Activated naive CD8-positive, alpha-beta T cell treated with anti-CD3 and anti-CD28 coated beads for 36 hours (primary cell): ENCODE measurements at places on chromosomes 1 and 21.

GRCh38 chr1:54653036-54653435, 11.4 kb downstream of the MROH7 start:
- DNase-seq: no peak

DNA sequence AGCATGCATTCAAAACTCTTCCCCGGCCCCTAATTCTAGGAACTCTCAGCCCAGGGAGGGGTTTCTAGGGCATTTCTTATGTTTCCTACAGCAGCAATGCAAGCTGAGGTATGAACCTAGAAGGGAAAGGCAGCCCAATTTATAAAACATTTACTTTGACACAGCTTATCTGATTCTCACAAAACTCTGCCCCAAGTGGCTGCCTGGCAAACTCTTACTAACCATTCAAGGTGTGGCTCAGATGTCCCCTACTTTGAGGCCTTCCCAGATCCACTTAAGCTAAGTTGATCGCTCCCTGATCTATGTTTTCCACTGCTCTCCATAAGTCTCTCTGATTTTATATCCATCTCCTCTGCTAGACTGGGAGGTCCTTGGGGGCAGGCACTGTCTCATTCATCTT, 35.4 kb downstream of the AK2 start:
- no peak for DNase-seq

DNA sequence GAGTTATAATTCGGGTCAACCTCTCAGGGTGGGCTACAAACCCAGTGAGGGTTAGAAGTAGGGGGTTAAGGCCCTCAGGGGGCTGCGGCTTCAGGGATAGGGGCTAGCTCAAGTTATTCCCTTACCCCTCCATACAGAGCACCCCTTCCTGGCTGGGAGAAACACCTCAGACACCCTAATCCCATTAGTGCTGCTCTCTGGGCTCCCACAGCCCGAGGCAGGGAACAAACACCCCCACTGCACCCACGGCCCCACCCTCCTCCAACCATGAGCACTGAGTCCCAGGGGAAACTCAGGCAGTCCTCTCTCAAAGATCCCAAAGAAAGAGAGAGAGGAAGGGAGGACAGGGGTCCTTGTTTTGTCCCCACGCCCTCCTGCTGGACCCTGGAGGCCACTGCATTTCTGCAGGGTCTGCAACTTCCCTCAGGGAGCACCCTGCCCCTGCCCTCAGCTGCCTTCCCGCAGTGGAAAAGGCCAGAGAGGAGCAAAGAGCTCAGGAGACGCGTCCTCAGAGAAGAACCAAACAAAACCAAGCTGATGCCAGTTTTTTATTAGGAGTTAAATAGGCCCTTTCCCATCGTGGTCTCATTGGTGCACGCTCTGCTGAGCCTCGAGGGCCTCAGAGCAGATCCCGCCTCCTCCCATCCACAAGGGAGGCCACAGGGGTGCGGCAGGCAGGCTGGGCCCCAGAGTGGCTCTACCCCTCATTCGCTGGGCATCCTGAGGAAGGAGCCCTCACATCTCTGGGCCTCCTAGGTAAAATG, 1.4 kb upstream of the S100A4 start:
- no peak for DNase-seq

GRCh38 chr1:165316153-165316772, 40.3 kb downstream of the LMX1A start:
- no peak for DNase-seq

GRCh38 chr1:20126806-20127440, 7.6 kb upstream of the PLA2G2D start:
- DNase-seq: no peak

DNA sequence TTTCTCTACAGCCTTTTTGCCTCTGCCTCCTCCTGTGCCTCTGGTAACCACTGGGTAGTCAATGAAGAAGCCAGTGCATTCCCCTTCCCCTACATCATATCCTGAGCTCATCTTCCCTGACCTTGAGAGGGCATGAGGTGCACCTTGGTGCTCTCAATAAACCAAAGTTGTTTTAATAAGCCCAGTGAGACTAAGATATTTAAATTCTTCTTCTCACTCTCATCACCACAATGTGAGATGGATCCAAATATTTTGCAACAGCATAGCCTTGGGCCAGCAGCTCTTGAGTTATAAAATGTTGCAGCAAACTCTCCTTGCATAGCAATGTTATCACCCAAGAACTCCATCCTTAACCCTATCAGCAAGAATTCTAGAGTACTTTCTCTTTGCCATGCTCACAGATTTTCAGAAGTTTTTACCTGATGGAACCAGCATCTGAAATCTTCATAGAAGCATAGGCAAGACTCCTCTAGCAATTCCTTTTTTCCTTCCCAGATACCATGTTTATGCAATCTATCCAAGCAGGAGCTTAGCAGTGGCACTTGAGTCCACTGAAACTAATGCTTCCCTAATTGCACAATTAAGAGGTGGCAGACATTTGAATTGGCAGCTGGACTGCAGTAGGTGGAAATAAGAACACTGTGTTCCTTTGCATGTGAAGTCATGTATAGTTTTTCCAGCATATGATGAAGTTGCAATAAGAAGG, 36.8 kb downstream of the CDC7 start:
- no peak for DNase-seq

DNA sequence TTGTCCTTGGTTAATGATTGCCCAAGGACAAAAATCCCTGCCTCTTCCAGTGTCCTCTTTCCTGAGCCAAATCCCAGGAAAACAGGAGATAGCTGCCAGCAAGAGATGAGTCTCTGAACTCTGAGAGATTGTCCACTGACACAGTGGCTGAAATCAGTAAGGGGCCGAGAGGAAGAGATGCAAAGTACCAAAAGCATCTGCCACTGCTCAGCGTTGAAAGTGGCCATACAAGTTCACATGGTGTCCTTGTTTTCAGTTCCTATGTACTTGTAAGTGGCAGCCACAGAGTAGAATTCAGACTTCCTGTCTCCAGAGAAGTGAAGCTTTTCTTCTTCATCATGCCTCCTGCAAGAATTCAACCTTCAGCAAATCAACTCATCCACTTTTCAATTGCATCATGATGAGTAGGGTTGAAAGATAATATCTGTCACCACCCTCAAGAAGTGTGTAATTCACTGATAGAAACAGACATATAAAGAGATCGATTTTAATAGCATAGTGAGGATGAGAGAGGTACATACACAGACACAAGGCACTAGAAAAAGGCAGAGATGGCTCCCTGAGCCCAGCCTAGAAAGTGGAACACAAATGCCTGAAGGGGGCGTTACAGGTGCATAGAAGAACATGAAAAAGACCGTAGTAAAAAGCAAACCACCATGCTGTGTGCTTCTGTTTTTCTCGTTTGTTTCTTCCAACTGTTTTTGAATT, 185.8 kb downstream of the MRPL39 start:
- DNase-seq: peak; percentile 62

DNA sequence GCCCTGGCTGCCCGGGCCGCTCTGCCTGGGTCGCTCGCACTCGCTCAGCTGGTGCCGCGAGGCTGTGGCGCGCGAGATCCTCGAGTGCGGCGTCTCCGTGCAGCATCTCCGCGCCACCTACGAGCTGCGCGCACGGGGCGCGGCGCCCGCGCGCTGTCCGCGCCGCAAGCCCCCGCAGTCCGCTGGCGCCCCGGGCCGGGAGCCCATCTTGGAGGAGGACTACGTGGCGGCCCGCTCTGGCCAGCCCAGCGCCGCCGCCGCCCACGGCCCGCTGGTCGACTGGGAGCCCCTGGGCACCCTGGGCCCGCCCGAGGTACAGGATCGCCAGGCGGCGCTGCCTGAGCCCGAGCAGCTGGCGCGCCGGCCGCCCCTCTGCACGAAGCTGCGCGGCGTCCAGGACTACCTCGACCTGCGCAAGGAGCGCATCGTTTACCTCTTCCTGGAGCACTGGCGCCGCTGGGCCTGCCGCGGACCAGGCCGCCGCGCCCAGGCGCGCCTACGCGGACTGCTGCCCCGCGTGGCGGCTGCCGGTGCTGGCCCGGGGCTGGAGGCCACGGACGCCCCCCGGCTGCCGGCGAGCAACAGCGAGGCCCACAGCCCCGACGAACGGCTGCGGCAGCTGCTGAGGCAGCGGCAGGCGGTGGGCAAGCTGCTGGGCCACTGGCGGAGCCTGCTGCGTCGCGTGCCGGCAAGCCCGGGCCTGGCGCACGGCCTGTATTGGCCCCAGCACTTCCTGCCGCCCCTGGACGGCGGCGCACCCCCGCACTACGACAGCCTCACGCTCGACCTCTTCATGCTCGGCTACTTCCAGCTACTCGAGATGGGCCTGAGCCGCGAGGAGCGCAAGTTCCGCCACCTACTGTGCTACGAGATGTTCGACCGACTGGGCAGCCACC, 10.9 kb downstream of the TNFRSF25 start:
- DNase-seq: peak; percentile 51

DNA sequence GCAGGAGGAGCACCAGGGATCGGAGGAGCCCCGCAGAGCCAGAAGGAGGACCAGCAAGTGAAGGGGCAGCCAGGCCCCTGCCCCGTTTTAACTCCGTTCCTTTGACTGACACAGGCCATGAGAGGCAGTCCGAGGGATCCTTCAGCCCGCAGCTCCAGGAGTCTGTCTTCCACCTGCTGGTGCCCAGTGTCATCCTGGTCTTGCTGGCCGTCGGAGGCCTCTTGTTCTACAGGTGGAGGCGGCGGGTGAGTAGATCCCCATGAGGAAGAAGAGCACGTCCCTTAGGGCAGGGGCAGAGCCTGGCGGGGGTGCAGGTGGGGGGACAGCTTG, 13.3 kb downstream of the CSF1 start:
- no peak for DNase-seq

DNA sequence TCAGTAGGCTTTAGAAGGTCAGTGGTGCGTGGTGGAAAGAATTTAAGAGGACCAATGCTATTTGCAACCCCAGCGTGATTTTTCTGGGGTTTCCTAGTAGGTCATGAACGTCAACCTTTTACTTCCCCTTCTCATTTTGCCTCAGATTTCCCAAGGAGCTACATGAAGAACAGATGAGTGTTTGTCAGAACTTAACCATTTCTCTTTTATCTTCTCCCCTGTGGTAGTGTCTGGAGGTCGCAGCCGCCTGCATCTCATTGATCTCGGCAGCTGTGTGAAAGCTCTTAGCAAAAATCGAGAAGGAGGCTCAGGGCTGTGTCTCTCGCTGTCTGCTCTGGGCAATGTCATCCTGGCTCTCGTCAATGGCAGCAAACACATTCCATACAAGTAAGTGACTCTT, 491.1 kb downstream of the KIF26B start:
- no peak for DNase-seq

GRCh38 chr21:42554251-42554961, 40.8 kb downstream of the SLC37A1 start:
- DNase-seq: no peak

DNA sequence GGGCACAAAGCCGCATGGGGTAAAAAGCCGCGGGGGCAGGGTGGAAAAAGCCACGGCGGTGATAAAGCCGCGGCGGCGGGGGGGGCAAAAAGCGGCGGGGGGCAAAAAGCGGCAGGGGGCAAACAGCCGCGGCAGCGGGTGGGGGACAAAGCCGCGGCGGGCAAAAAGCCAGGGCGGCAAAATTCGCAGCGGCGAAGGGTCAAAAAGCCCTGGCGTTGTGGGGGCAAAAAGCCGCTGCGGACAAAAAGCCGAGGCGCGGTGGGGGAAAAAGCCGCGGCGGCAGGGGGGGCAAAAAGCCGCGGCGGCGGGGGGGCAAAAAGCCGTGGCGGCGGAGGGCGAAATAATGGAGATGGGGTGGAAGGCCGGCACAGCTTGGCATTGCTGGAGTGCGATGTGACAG, 3902.9 kb downstream of the SRGAP2C start:
- no peak for DNase-seq

DNA sequence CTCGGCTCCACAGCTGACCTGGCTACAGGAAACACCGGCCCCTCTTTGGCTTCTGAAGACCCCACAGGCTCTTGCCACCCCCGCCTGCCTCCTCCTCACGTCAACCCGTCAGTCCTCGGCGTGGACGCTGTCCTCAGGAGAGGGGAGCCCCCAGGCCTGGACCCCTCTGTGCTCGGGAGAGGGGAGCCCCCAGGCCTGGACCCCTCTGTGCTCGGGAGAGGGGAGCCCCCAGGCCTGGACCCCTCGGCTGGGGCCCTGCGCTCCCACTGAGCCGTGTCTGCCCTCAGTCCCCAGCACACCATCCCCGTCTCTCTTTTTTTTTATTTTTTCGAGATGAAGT, 26.0 kb upstream of the C1orf159 start:
- no peak for DNase-seq

DNA sequence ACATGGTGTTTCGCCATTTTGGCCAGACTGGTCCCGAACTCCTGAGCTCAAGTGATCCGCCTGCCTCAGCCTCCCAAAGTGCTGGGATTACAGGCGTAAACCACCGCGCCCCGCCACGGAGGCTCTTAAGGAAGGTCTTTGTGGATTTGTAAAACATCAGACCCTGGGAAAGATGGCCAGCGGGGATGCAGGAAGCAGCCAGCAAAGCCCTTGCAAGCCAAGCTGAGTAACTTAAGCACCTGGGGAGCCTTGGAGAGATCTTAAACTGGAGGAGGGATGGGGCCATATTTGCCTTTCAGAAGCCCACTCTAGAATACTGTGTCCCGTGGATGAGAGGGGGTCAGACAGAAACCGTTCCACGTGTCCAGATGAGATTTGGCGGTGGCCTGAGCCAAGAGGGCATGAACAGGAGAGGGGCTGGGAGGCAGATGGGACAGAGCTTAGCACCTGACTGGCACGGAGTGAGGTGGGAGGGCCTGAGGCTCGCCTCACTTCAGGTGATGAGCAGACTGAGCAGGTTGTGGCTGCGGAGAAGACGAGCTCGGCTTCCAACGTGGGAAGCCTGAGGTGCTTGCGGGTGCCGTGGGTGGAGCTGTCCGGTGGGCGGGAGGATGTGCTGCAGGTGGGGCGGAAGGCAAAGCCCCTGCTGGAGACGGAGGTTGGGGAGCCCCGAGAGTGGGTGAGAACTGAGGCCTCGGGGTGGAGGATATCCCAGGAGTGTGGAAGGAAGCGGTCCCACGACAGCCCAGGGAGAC, 11.7 kb downstream of the C1orf216 start:
- DNase-seq: peak; percentile 38

- DNase-seq: no peak
Measured at GRCh38 chr1:228215663-228216116, 7.8 kb downstream of the OBSCN start.

DNA sequence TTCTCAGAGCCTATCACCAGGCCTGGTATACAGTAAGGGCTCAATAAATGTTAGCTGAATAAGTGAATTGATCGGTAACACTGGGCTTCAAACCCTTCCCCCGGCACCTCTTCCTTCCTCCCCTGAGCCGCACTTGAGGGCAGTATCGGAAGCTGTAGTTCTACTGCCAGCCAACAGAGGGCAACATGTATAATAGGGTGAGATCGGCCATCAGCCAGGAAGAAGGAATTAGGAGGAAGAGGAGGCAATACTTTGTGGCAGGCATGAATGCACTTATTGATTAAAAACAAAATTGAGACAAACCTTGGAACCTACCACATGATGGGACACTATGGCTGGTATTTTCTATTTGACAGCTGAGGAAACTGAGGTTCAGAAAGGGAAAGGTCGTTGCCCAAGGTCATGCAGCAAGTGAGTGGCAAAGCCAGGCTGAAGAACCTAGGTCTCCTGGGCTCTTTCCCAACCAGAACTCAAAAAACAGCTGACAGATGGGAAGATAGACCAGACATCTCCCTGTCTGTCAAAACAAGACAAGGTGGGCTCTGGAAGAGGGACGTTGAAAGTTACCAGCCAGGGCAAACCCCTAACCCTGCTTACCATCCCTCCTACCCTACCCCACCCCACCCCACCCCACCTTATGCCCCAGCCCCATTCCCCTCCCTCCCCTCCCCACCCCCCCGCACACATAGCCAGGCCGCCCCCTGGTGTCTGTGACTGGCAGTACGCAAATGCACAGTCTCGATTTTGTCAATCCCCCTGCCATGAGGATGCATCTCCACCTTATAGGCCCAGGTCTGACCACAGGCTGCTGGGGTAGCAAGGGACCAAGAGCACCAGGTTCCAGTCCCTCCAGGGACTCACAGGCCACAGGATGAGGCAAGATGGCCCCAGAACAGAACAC, 107.3 kb upstream of the RUNX3 start:
- peak; percentile 55 for DNase-seq
